NCI-H2081 treated with DMSO at 0.1 percent for 48 hours (cell line): ENCODE measurements at places on chromosomes 4 and X.

DNA sequence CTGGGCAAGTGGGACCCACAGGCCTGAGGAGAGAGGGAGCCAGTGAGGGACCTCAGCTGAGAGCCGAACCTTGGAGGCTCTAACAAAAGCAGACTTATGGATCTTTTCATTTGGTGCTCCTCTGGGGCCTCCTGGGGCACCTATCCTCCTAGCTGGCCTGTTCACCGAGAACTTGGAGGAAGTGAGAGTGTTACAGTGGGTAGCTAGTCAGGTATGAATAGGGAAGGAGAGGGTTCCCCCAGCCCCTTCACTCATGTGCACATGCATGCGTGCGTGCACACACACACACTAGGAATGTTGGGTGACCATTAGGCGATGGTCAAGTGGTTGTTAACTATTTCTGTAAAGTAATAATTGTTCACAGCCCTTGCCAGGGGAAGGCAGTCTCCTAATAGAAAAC is 18.6 kb upstream of the TMEM185A start:
- DNase-seq: no peak

DNA sequence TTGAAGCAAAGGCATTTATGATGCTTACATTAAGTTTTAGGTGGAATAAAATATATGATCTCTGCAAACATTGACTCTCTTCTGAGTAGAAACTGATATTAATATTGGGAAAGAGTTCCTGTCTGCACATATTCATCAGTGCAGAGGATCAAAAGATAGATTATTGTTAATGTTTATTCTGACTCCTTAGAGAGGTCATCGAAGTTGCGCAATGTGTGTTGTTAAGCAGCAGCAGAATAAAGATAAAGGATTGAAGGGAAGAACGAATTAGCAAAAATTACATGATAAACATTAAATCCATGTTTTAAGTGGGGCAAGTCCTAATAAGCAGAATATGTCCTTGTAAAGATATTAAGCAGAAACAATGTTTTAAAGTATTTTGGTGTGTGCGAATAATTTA is 72.6 kb upstream of the MBNL3 start:
- no peak for DNase-seq

DNA sequence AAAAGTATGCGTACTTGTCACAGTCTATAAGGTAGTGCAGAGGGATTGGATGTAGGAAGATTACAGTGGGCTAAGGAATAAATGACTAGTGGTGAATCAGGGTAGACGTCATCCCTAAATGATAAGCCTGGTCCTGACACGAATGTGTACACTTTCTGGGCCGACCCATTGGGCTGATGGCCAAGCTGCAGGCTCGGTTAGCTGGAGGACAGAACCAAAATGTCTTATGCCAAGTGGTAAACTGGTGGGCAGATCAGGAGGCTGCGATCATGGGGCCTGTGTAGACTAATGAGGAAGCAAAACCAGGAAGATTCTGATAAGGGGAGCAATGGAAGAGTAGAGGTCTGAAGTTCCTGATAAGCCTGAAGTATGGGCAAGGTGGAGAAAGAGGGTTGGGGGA is 272.8 kb upstream of the GATB start:
- DNase-seq: no peak

DNA sequence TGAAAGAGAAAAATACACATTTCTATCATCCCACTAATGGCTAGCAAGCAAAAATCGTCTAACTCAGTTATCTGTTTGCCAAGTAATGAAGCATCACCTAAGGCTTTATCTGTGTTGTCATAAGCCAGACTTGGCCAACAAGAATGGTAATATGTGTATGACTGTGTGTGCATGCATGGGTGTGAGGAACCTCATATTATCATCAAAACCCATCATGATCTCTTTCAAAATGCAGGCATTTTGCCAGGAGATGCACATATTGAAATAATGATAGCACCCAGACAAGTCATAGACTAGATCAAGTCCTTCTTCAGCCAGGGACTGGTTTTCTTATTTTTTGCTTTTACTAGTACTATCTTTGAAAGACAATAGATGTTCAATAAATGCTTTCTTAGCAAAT is 172.5 kb upstream of the FMR1 start:
- no peak for DNase-seq

GRCh38 chr4:67568820-67569219 is 10.3 kb downstream of the STAP1 start:
- no peak for DNase-seq

GRCh38 chr4:145956288-145956890 is 17.8 kb upstream of the ZNF827 start:
- no peak for DNase-seq
